ENCODE measurements at places on chromosomes 7 and 10.

GRCh38 chr7:142110638-142111037 lies 880 bp upstream of the MGAM2 start:
- no peak for DNase-seq

- DNase-seq: no peak
Observed at GRCh38 chr10:110269374-110270318, 35.1 kb downstream of the SMNDC1 start.

GRCh38 chr7:151271699-151272355 lies 23.3 kb upstream of the SMARCD3 start:
- no peak for DNase-seq

DNA sequence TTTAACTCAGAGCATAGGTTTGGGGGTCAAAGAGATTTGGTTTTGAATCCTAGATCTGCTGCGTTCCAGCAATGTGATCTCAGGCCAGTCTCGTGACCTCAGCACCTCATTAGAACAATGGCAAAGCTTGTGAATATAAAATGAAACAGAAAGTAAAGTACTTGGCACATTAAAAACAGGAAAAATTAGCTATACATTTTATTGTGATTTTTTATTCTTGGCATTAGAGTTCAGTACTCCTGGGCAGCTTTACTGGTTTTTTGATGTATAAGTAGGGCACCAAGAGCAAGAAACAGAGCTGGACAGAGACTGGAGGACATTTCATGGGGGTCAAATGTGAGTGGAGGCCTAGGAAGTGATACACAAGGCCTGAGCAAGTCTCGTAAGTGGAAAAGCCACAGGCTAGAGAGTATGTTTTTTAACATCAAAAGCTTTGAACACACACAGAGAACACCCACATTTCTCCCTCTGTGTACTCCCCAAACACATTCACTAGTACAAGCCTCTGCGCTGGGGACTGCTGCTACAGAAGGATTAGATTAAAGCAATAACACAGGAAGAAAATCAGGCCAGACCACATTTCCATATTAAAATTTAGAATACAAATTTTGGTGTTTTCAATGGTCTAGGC lies 157.2 kb upstream of the SLC25A13 start:
- DNase-seq: no peak

DNA sequence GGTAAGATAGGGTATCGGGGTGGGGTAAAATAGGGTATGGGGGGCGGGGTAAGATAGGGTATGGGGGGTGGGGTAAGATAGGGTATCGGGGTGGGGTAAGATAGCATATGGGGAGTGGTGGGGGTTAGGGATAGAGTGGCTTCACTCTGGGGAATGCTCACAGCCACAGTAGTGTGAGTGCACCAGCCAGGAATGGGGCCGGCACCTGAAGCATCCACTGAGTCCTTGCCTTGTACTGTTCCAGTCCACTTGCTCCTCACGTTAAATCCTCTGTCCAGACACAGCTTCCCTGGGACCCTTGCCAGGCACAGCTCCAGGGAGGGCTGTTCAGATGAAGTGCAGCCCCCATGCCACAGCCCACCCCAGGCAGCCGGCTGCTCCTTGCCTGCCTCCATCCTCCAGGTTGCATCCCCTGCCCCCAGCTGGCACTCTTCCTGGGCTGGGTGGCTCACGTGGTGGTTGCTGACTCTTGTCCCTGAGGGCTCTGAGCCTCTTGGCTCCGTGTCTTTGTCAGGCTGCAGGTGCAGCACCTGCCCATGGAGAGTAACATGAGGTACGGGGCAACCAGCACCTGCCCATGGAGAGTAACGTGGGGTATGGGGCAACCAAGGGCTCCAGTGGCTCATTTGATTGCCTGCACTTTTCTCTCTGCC lies 268.4 kb downstream of the TCERG1L start:
- no peak for DNase-seq
